Calu3 (cell line): ENCODE measurements at places on chromosomes 11 and 22. TPM values are rescaled to one million over a fixed set of nuclear protein-coding genes. Genes with fewer than 3 reads are reported as not detected.

GPR83 gene
- 0.07 and 0.19 TPM in 2 replicates for total RNA-seq

CHRNA10 gene
- total RNA-seq: 6.5 and 6.9 TPM in 2 replicates

OR8B2 gene
- not detected in 2 replicates for total RNA-seq

FXYD2 gene
- 7.9 and 9.0 TPM in 2 replicates for total RNA-seq

OR56A1 gene
- not detected in 2 replicates for total RNA-seq

OR10D3 gene
- total RNA-seq: not detected in 2 replicates

ANGPTL5 gene
- not detected in 2 replicates for total RNA-seq

OR51A4 gene
- total RNA-seq: not detected in 2 replicates

TBX10 gene
- not detected in 2 replicates for total RNA-seq

UBQLNL gene
- total RNA-seq: 0.14 and 0.51 TPM in 2 replicates

NCF4 gene
- 0.54 TPM in 1 of 2 replicates, not detected in the other for total RNA-seq

OR5B21 gene
- not detected in 2 replicates for total RNA-seq

TLCD5 gene
- total RNA-seq: 4.9 and 5.9 TPM in 2 replicates

C11orf97 gene
- not detected in 2 replicates for total RNA-seq

LRRC10B gene
- total RNA-seq: not detected in 2 replicates

DNA sequence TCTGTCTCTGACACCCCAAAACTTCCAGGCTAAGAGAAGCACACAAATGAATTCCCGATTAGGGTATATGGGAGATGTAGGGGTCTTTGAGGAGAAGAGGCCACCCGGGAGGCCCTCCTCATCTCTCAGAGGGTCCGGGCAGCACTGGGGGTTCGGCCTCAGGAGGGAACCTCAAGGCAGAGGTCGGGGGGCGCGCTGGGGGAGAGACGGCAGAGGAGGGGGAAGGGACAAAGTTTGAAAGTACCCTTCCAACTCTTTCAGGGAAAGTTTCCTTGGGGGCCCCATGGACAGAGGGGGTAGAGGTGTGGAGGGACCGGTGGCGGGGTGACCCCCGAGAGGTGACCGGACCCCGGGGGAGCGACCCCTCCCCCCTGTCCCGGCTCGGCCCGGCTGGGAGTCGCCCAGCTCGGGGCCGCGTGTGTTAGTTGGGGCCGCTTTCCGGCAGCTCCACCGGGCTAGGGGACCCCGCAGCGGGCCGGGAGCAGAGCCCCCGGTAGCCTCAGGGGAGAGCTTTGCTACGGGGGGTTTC, 3.3 kb upstream of the GCAT start:
- peaks cover 16% of the 10 kb centered on the region for H3K4me1 ChIP-seq
- H3K36me3 ChIP-seq: peaks cover 63% of the 10 kb centered on the region
- peak overlapping the region; percentile 29 for H3K27ac ChIP-seq
- peaks cover 16% of the 10 kb centered on the region for H3K27me3 ChIP-seq

- no peaks in the 10 kb centered on the region for H3K4me1 ChIP-seq
- H3K27me3 ChIP-seq: no peaks in the 10 kb centered on the region
- no peak overlapping the region for H3K4me3 ChIP-seq
- H3K27ac ChIP-seq: no peak overlapping the region
- DNase-seq: no peak
Observed at GRCh38 chr11:132139181-132139580, 768.8 kb downstream of the NTM start.

- H3K36me3 ChIP-seq: no peaks in the 10 kb centered on the region
- H3K27ac ChIP-seq: no peak overlapping the region
- peaks cover 27% of the 10 kb centered on the region for H3K4me1 ChIP-seq
- no peak for DNase-seq
Observed at GRCh38 chr11:29317694-29318093, 699.1 kb downstream of the KCNA4 start.

- DNase-seq: peak; percentile 64
- H3K4me1 ChIP-seq: no peaks in the 10 kb centered on the region
- peak overlapping the region; percentile 68 for H3K4me3 ChIP-seq
- peaks cover 6% of the 10 kb centered on the region for H3K36me3 ChIP-seq
Observed at GRCh38 chr11:121722431-121723245, 269.9 kb upstream of the SORL1-AS1 start.

DNA sequence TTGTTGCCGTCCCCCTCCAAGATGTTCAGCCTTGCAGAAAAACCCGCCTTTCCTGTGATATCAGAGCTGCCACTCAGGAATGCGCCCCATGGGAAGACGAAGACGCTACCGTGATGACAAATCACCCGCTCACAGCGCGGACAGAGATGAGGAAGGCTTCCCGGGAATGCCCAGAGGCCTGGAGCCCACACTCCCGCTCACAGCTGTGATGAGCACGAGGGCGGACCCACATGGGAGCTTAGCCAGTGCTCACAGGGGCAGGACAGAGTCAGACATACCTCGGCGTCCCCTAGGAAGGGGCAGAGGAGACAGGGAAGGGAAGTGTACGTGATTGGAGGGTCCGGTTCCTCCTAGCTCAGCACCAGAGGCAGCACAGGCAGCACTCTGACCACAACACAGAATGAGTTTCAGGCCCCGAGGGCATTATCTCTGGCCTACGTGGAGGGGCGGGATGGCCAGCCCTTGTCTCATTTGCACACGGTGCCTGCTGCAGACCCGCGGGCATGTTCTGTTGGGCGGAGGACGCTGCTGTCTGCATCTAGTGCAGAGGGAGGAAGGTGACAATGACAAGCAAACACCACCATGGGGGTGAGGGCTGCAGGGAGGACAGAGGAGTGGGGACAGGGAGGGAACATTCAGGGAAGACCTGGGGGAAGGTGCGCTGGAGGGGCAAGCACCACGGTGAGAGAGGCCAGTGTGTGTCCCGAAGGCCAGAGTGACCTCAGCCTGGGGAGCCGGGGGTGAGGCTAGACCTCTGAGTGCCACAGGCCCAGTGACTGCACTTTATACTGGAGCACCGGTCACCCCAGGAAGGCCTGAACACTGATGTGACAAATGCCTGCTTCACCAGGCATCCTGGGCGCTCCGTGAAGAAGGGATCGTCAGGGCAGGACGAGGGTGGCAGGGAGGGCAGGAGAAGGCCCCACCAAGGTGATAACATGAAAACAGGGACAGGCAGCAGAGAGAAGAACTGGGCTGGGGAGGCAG, 79.6 kb downstream of the CELSR1 start:
- H3K4me1 ChIP-seq: peaks cover 16% of the 10 kb centered on the region
- peaks cover 2% of the 10 kb centered on the region for H3K36me3 ChIP-seq
- no peak overlapping the region for H3K27ac ChIP-seq
- H3K4me3 ChIP-seq: no peak overlapping the region
- no peaks in the 10 kb centered on the region for H3K27me3 ChIP-seq

DNA sequence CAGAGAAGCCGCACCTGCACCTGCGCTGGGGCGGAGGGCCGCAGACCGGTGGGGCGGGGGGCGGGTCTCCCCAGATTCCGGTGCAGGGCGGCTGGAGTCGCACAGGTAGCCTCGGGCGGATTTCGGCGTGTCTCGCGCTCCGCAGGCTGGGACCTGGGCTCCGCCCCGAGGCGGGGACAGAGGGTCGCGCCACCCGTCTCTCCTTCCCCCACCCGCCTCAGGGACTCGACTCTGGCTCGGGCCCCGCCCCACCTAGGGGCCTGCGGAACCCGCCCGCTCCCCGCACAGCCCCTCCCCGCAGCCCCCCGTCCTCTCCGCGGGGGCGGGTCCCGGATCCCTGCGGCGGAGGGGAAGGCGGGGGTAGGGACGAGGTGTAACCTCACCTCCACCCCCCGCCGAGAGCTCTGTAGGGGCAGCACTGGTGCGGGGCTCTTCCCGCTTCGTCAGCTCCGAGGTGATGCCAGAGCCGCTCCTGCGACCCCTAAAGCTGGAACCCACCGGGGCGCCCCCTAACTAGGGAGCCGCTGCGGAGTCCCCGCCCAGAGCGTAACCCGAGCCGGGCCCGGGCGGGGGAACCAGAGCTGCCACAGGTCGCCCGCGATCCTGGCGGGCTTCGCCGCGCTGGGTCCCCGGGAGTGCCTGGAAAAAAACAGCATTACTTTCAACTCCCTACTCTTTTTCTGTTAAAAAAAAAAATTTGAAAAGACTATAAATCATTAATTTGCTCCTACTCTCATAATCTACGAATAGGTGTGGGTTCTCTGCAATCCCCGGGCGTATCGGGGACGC, at the start of gene SLC29A2:
SLC29A2 (minus strand) TSS at position 134 of the 789 bp plus-strand sequence. CDS start 169 bp downstream, outside the sequence.
- H3K36me3 ChIP-seq: peaks cover 44% of the 10 kb centered on the region
- H3K27ac ChIP-seq: peak within 1 kb of the TSS; percentile 64
- no peaks in the 10 kb centered on the region for H3K27me3 ChIP-seq
- peak; percentile 98 for DNase-seq
- H3K4me3 ChIP-seq: peak within 1 kb of the TSS; percentile 67
- H3K4me1 ChIP-seq: peaks cover 12% of the 10 kb centered on the region

DNA sequence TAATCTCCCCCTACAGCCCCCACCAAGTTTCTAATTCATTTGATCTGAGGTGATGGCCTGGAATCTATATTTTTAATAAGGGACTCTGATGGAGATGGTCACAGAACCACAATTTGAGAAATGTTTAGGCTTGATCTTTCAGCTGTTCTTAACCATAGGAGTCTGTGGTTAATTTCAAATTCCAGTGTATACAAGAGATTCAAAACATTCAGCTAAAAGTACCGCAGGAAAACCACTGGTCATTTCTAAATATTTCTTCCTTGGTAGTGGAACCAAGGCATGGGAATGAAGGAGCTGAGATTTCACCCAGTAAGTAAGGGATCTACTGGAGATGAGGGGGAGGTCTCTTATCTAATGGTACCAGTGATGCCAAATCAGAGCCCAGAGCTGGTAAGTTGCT, 18.3 kb upstream of the GALNT18 start:
- no peaks in the 10 kb centered on the region for H3K27me3 ChIP-seq
- no peak overlapping the region for H3K4me3 ChIP-seq
- no peaks in the 10 kb centered on the region for H3K36me3 ChIP-seq
- no peak overlapping the region for H3K27ac ChIP-seq
- no peak for DNase-seq

DNA sequence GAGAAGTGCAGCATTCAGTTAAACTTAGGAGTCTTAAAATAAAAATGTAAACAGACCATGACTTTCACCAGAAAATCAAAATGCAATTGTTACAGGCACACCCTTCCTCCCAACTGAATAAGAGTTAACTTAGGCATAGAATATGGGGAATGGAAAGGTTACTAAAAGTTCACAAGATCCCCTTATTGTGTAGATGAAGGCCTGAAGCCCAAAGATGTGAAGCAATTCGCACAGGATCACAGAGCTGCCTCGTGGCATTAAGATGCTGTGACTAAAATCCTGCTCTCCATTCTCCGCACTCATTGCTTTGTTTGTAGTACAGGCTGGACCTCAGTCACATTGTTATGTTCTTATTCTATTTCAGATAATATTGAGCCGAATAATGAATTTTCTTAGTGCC, 4.0 kb downstream of the MS4A5 start:
- no peaks in the 10 kb centered on the region for H3K36me3 ChIP-seq
- H3K27ac ChIP-seq: no peak overlapping the region
- no peak overlapping the region for H3K4me3 ChIP-seq
- no peak for DNase-seq

DNA sequence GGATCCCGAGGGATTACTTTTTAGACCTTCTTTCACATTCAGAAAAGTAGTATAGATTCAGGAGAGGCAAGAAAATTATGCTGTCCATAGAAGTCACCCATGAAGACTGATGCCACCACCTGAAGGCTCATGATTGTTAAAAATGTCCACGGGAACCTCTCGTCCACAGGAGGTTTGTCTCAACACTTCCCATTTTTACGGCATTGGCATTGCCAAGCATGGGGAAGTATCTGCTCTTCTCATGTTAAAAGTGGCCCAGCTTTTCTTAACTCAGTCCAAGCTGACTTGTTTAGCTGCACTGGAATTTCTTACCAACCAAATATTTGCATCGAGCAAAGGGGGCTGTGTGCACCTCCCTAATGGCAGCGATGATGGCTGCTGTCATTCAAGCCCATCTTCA, 9.6 kb downstream of the CDPF1 start:
- H3K4me3 ChIP-seq: no peak overlapping the region
- H3K4me1 ChIP-seq: no peaks in the 10 kb centered on the region
- no peak overlapping the region for H3K27ac ChIP-seq

GRCh38 chr11:37557990-37558389, 960.0 kb upstream of the RAG2 start:
- no peaks in the 10 kb centered on the region for H3K36me3 ChIP-seq
- no peak for DNase-seq
- no peak overlapping the region for H3K4me3 ChIP-seq
- H3K27ac ChIP-seq: no peak overlapping the region
- no peaks in the 10 kb centered on the region for H3K4me1 ChIP-seq

DNA sequence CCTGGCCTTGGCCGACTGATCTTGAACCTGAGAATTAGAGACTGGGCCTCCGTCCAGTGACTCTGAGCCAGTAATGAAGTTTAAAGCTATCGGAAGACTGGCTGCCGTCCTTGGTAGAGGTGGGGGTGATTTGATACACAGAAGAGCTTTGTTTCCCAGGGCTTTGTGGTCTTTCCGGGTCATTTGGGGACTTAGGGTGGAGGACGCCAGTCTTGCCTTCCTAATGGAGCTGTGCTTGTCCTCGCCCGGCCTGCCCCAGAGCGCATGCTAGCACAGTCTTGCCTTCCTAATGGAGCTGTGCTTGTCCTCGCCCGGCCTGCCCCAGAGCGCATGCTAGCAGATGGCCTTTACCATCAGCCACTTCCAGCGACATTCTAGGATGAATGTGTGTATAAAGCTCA, 65.8 kb downstream of the ST3GAL4 start:
- no peaks in the 10 kb centered on the region for H3K27me3 ChIP-seq
- H3K4me1 ChIP-seq: peaks cover 2% of the 10 kb centered on the region
- no peak overlapping the region for H3K4me3 ChIP-seq
- DNase-seq: no peak
- no peak overlapping the region for H3K27ac ChIP-seq

- H3K27ac ChIP-seq: no peak overlapping the region
- peaks cover 52% of the 10 kb centered on the region for H3K4me1 ChIP-seq
- H3K36me3 ChIP-seq: peaks cover 9% of the 10 kb centered on the region
- H3K27me3 ChIP-seq: no peaks in the 10 kb centered on the region
Observed at GRCh38 chr11:64089493-64089892, 53.8 kb downstream of the FLRT1 start.

DNA sequence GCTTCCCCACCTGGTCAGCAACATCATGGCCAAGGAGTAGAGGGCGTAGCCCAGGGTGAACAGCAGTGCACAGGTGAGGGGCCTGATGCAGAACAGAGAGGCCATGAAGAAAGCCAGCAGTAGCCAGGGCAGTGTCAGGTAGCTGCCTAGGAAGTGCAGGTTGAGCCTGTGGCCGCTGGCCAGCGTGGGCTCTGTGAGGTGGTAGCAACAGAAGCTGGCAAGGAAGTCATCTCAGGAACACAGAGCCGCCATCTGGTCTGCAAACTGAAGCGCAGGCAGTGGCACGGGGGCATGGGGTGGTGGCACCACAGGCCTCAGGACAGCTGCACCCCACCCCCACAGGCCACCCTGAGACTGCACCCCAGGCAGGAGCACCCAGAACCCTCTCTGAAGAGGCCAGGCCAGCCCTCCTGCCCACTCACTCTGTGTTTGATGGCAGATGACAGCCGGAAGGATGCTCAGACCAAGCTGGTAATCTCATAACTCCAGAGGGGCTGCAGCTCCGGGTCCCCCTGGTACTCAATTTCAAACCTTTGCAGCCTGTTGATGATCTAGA, 95.3 kb downstream of the MED15 start:
- H3K36me3 ChIP-seq: no peaks in the 10 kb centered on the region
- no peak for DNase-seq
- H3K4me3 ChIP-seq: no peak overlapping the region

- H3K27me3 ChIP-seq: no peaks in the 10 kb centered on the region
- H3K36me3 ChIP-seq: peaks cover 15% of the 10 kb centered on the region
- H3K27ac ChIP-seq: no peak overlapping the region
- H3K4me3 ChIP-seq: no peak overlapping the region
- peaks cover 38% of the 10 kb centered on the region for H3K4me1 ChIP-seq
Observed at GRCh38 chr22:37599153-37599552, 9.5 kb upstream of the GGA1 start.
